Suppressor macrophage (primary cell): ENCODE measurements at places on chromosomes 2 and 18.
A peak's percentile ranks its signal among the peaks of the same experiment; 100 is the strongest.

DNA sequence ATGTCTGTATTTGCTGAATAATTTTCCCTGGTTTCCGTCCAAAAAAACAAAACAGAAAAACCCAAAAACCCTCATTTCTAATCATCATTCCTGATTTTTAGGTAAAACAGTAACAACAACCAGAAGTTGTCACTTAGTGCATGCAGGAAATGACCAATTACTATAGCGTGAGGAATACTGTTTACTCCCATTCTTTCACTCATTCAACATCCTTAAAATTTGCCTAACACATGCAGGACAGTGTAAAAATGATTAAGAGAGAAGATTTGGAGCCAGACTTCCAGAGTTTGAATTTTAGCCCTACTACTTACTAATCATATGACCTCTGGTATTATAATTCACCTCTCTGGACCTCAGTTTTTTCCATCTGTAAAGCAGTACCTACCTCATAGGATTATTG lies 83.1 kb downstream of the FIGN start:
- no peak for DNase-seq

DNA sequence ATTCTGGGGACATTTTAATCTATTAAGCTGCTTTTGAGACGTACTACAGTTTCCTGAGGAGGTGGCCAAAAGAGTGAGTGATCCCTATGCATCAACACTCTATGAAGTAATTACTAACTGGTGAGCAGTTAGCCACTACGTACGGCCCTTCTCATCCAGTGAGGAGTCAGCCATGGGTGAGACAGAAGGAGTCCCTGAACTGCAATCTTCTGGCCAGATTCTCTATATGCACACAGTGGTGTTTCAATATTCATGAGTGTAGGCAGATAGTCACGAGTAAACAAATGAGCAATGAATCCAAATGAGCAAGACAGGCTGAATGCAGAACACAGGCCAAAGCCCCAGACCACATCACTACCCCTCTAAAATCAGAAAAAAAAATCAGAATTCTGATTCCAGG lies 29.8 kb upstream of the TMEM214 start:
- peak; percentile 66 for DNase-seq

GRCh38 chr2:22867973-22868372 lies 517.0 kb upstream of the KLHL29 start:
- DNase-seq = no peak

GRCh38 chr2:166499281-166499680 lies 5.2 kb upstream of the SCN7A start:
- no peak for DNase-seq

DNA sequence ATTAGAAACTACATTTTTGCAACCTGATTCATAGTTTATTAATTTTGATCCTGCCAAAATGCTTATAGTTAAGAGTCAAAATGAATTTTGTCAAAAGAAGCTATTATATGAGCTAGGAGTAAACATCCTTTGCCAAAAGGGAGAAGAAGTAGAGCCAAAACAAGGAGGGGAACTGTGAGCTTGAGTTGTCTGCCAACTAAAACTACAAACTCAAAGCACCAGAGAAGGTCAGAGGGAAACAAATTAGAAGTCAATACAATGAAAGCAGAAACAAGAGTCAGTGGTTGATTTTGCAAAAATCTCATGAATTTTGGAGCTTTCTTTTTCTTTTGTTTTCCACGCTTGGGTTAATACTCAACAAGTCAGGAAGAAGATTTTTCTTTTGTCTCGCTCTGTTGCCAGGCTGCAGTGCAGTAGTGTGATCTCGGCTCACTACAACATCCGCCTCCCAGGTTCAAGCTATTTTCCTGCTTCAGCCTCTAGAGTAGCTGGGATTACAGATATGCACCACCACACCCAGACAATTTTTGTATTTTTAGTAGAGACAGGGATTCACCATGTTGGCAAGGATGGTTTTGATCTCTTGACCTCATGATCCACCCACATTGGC lies 508.5 kb downstream of the RIT2 start:
- DNase-seq = no peak
